ENCODE measurements at places on chromosomes 3 and 15.

DNA sequence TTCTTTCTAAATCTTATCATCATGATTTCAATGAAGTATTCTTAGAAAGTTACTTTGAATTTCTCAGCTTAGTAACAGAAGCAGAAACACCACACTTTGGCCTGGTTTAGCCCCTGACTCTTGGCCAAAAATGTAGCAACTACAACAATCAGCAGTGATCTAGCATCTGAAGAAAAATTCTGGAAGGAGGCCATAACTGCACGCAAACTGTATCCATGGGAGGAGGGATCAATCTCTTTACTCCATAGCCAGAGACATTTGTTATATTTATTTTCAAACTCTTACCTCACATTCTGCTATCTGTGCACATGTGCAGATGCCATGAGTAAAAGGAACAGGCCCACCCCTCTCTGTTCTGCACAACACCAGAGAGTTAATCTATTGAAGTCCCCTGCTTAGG is 251.0 kb upstream of the P2RY1 start:
- no peak for DNase-seq

DNA sequence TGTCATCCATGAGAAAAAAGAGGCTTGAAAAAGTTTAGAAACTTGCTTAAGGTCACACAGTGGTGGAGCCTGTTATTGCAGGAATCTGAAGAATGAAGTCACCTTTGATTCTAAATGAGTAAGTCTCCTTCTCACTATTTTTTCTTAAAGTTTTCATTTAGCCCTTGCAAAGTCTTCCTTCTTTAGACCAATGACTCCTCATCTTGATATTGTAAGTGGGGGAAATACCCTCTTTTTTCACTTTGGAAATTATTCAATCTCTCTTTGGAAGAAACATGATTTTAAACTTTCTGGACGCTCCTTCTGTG is 787 bp upstream of the SLMAP start:
- no peak for DNase-seq

GRCh38 chr15:45674677-45675076 is 39.8 kb downstream of the SQOR start:
- DNase-seq = no peak

DNA sequence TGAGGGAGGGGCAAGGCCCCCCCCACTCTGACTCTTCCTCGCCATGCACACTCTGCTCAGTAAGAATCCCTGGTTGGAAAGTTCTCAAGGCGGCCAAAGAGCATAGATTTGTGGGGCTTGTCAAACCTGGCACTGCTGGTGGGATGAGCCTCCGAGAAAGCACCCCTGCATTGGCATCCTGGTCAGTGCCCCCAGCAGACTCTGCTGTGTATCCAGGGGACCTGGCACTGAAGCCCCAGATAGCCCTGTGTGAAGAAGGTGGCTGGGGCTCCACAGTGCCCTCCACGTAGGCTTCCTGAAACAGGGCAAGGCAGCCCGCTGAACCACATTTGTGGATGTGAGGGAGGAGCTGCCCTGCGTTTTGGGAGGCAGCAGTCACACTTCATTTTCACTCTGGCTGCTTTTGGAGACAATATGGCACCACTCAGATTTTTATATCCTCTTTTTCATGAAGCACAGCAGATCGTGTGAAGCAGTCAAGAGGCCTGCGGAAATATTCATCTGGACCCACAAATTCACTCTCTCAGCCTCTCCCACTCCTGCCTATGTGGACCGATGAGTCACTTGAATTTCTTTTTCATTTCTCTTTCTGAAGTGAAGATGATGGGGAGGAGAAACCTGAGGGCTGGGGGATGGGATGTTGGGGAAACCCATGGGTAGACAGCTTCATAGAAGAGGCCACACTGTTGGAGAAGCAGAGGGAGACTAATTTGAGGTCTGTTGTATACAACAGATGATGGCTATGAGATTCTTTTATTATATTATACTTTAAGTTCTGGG is 88.7 kb upstream of the BCL6 start:
- DNase-seq = no peak

- DNase-seq = no peak
These were observed 31.8 kb downstream of the PCOLCE2 start for GRCh38 chr3:142857056-142857455.

DNA sequence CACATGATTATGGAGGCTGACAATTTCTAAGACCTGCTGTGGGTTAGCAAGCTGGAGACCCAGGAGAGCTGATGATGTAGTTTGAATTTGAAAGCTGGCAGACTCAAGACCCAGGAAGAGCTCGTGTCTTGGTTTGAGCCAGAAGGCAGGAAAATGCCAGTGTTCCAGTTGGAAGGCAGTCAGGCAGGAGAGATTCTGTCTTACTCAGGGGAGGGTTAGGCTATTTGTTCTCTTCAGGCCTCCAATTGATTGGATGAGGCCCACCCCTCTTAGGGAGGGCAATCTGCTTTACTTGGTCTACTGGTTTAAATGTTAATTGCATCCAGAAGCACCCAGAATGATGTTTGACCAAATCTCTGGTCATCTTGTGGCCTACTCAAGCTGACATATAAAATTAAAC is 40.4 kb upstream of the IGF2BP2 start:
- DNase-seq = no peak

DNA sequence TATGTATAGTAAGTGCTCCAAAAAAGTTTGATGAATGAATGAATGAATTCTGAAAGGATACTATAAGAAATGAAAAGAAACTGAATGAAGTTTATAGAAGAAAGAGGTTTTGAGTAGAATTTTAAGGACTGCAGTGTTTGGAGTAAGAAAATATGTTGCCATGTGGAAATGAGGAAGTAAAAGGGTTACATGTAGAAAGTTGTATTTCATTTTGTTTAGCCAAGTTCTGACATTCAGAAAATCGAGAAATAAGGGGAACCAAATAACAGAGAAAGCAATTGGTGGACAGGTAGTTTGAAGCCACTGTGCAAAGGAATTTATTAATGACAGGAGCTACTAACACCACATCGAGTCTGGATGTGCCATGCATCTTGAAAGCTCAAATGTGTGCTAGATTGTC is 200.7 kb downstream of the SATB1 start:
- no peak for DNase-seq

DNA sequence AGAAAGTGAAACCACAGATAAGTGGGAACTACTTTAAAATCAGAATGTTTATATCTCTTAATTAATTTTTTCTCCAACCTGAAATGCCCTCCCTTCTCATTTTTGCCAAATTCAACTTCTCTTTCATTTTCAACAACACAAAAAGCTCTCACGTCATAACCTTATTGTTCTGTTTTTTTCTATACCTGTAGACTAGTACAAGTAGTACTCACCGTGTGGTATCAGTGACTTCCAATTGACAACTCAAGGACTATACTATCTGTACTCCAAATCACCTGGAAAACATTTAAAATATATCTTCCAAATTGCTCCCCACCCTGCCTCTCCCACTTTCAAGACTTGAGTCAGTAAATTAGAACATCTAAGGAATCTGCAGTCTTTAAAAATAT is 72.8 kb upstream of the ZNF280D start:
- DNase-seq = no peak

- no peak for DNase-seq
These were observed 200.0 kb upstream of the UBE2E2 start for GRCh38 chr3:23002836-23003732.

- DNase-seq = no peak
These were observed 136.1 kb upstream of the CNTN4 start for GRCh38 chr3:1962396-1963088.

DNA sequence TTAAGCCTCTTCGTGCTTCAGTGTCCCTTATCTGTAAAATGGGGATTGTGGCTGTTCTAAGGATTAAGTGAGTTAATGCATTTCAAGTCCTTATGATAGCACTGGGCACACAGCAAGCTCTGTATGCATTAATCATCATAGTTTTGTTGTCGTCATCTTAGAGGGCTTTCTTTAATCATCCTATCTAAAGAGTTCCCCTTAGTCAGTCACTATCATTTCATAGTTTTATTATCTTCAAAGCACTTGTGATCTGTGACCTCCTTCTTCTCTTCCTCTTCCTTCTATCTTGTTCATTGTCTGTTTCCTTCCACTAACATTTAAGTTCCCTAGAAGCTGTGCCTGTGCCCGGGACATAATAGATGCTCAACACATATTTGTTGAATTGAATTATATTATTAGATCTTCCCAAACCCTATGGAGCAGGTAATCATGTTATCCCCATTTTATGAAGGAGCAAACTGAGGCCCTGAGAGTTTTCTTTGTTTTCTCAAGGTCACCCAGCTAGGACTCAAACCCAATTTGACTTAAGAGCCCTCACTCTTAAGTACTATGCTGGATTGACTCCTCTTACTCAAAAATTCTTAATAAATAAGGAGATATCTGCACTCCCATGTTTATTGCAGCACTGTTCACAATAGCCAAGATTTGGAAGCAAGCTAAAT is 24.1 kb downstream of the DUOX2 start:
- DNase-seq = no peak

Measured in activated T-cell treated with anti-CD3 and anti-CD28 coated beads, Interleukin-2, amount 50 U/mL, for 4 hours (primary cell).